ENCODE measurements at places on chromosomes 7 and 10. TPM values are rescaled to one million over a fixed set of nuclear protein-coding genes. Genes with fewer than 3 reads are reported as not detected.

C10orf53 gene
- total RNA-seq = not detected

PLEKHS1 gene
- total RNA-seq = 0.08 TPM

MPP7 gene
- total RNA-seq = 44.7 TPM

AEBP1 gene
- total RNA-seq = 33.1 TPM

RAMP3 gene
- not detected for total RNA-seq

SLC26A4 gene
- not detected for total RNA-seq

TMEM130 gene
- not detected for total RNA-seq

XPNPEP1 gene
- 73.1 TPM for total RNA-seq

VWC2 gene
- total RNA-seq = not detected

PSAP gene
- 1,163 TPM for total RNA-seq

STAM gene
- 19.9 TPM for total RNA-seq

CLRN3 gene
- total RNA-seq = not detected

MET gene
- total RNA-seq = 0.73 TPM

NT5C2 gene
- total RNA-seq = 68.9 TPM

ANKRD1 gene
- total RNA-seq = not detected

TACR2 gene
- not detected for total RNA-seq

ZNF680 gene
- 18.5 TPM for total RNA-seq
